Suppressor macrophage (primary cell): ENCODE measurements at places on chromosomes 5 and 9.
A peak's percentile ranks its signal among the peaks of the same experiment; 100 is the strongest.

GRCh38 chr5:80125962-80126480, 90.9 kb downstream of the THBS4 start:
- peak; percentile 99 for DNase-seq

GRCh38 chr5:31194892-31195555, 1.5 kb downstream of the CDH6 start:
- DNase-seq: no peak

- DNase-seq: no peak
Measured at GRCh38 chr5:143874312-143874711, 62.4 kb downstream of the HMHB1 start.

- DNase-seq: no peak
Measured at GRCh38 chr5:88377705-88378656, 109.3 kb upstream of the TMEM161B start.

- DNase-seq: no peak
Measured at GRCh38 chr5:106314221-106314824, 1356.4 kb downstream of the EFNA5 start.

DNA sequence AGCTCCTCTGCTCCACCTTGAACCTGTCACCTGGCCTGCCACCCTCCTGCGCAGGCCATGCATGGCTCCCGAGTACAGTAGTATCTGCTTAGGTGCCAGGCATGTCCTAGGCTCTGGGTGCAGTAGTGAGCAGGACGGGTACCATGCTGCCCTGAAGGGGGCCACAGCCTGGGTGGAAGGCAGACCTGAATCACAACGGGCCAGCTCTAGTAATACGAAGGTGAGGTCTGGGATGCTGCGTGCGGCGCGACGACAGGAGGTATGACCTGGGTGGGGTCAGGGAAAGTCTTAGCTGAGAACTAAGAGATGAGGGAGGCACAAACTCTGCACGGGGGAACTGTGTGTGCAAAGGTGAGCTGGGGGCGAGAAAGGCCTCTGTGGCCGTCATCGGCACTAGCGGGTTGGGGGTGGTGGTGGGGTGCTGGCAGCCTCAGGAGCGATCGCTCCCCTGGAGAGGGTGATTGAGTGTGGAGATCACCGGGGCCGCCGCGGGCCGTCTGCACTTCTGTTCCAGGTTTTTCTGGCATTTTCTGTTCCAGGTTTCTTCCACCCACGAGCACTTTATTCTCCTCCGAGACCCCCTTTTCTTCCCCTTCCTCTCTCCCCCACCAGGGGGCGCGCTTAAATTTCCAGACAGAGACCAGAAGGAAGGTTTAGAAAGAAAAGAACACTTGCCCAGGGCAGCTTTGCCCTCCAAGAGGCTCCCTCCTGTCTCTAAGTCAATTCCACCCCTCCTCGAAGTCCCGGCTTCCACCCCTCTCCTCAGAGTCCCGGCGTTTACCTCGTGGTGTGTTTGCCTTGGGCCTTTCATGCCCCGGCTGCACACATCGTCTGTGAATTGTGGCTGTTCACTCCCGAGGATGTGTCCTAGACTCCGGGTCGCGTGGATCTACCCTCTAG, 15.1 kb downstream of the PDLIM4 start:
- DNase-seq: peak; percentile 71

- no peak for DNase-seq
Measured at GRCh38 chr9:68728731-68729130, 23.7 kb downstream of the PIP5K1B start.

DNA sequence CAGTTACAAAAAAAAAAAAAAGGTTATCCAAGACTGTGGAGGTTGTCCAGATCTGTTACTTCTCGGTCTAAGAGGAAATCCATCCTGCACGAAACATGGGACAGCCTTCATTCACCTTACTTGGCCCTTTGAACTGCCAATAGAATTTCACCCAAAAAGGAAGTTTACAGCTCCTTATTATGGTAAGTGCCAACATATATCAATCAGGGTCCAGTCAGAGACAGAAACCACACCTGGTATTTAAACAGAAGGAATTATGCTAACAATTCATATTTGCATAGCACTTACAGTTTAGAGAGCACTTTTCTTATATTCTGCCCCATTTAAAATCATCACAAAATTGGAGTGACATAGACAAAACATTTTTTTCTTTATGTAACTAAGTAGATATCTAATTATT, 93.6 kb upstream of the PTPN3 start:
- DNase-seq: no peak

- no peak for DNase-seq
Measured at GRCh38 chr5:1729641-1730486, 69.8 kb downstream of the MRPL36 start.
